Osteoblast (primary cell): ENCODE measurements at places on chromosomes 12 and 14. TPM values are rescaled to one million over a fixed set of nuclear protein-coding genes. Genes with fewer than 3 reads are reported as not detected.

Gene PROX2
- total RNA-seq, result not detected in 2 replicates

Gene ULK1
- 13.3 and 14.1 TPM in 2 replicates for total RNA-seq

Gene IQSEC3
- total RNA-seq, result 0.36 TPM in 1 of 2 replicates, not detected in the other

GRCh38 chr12:118073768-118074167 lies 12.8 kb upstream of the WSB2 start:
- no peaks in the 10 kb centered on the region for H3K36me3 ChIP-seq
- H3K27ac ChIP-seq, result no peak overlapping the region
- H3K27me3 ChIP-seq, result no peaks in the 10 kb centered on the region
- no peak overlapping the region for H3K4me3 ChIP-seq
- no peak for DNase-seq
